ENCODE measurements at places on chromosomes 1 and 21.
A peak's percentile ranks its signal among the peaks of the same experiment; 100 is the strongest.

- no peak for DNase-seq
Measured at GRCh38 chr1:7223334-7224080, 438.3 kb downstream of the CAMTA1 start.

- no peak for DNase-seq
Measured at GRCh38 chr21:35088319-35088771, 39.2 kb upstream of the RUNX1 start.

GRCh38 chr21:32336711-32337110, 38.1 kb downstream of the MRAP start:
- DNase-seq: no peak

DNA sequence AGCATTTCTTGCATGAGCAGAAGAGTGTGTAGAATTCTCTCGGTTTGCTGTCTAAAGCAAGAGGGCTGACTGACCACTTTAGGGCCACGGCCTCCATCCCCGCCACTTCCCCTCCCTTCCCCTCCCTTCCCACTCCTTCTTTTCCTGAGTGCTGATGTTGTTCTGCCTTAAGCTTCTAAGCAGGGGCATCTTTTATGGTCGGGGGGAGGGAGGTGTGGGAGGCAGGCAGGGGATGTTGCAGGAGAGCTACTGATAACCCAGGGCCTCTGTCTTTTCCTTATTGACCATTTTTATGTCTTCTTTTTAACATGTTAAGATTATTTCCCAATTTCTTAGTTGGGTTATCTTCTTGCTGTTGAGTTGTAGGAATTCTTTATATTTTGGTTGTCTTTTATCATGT, 15.1 kb downstream of the USP25 start:
- no peak for DNase-seq

DNA sequence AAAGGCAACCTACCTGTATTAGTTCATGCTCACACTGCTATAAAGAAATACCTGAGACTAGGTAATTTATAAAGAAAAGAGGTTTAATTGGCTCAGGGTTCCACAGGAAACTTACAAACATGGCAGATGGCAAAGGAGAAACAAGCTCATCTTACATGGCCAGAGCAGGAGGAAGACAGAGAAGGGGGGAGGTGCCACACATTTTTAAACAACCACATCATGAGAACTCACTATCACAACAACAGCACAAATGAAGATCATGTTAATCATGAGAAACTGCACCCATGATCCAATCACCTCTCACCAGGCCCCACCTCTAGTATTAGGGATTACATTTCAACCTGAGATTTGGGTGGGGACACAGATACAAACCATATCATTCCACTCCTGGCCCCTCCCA, 90.6 kb upstream of the KCTD3 start:
- DNase-seq: no peak

DNA sequence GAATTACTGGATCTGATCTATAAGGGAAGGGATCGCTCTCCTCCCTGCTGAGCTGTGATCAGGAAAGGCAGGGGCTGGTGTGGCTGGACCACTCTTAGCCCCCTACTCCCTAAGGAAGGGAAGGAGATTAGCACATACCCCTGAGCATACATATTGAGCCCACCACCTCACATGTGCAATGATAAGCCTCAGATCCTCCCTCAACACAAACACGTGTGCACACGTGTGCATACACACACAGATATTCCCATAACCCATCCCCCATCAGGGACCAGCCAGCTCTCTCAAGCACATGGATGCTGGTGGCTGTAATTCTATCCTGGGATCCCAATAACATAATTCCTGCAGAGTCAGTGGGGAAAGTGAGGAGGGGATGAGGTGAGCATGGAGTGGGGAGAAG, 21.2 kb downstream of the SYT2 start:
- DNase-seq: no peak

DNA sequence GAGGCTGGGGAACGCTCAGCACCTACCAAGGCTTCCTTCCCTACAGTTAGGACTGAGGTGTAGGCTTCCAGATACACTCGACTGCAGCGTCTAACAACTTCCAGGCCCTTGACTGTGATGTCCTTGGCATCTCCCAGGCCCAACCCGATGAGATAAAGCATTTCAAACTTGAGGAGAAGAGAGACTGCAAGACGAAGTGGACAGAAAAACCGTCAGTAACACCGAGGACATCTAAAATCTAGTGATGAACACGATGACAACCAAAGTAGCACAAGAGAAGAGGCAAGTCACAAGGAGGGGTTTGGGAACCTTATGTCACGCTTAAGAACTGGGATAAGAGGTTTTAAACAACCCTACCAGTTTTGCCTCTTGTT, 314 bp downstream of the DPH5 start:
- DNase-seq: peak; percentile 43

DNA sequence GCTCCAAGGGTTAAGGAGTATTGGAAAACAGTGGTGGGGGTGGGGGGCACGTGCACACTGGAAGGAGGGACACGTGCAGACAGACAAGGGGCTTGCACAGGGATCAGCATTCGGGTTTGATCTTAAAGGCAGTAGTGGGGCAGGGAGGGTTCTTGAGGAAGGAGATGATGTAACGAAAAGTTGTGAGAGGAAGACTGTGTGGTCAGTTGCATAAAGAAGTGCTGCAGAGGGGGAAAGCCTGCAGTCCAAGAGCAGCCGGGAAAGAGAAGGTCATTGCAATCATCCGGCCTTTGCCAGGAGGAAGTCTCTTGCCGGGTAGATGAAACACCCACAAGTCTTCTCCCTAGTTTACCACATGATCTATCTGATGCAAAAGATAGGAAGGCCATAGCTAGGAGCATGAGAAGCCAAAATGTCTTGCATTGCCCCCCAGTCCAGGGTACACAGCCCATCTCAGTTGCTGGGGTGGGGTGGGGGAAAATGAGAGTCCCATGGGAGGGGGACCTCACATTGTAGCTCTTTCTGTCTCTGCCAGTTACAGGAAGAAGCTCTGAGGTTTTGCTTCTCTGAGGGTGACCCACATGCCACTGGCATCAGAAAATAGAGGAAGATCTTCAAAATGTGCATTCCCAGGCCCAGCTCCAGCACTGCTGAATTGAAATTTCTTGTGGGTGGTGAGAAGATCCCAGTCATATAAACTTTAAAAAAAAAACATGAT, 202.5 kb upstream of the RAB4A start:
- no peak for DNase-seq

- DNase-seq: no peak
Measured at GRCh38 chr1:95311014-95311413, 77.0 kb downstream of the RWDD3 start.

- DNase-seq: peak; percentile 60
Measured at GRCh38 chr1:30757352-30758120, at the start of gene LAPTM5. LAPTM5 (minus strand) TSS chr1:30757774; CDS start chr1:30757745, 29 bp downstream.

DNA sequence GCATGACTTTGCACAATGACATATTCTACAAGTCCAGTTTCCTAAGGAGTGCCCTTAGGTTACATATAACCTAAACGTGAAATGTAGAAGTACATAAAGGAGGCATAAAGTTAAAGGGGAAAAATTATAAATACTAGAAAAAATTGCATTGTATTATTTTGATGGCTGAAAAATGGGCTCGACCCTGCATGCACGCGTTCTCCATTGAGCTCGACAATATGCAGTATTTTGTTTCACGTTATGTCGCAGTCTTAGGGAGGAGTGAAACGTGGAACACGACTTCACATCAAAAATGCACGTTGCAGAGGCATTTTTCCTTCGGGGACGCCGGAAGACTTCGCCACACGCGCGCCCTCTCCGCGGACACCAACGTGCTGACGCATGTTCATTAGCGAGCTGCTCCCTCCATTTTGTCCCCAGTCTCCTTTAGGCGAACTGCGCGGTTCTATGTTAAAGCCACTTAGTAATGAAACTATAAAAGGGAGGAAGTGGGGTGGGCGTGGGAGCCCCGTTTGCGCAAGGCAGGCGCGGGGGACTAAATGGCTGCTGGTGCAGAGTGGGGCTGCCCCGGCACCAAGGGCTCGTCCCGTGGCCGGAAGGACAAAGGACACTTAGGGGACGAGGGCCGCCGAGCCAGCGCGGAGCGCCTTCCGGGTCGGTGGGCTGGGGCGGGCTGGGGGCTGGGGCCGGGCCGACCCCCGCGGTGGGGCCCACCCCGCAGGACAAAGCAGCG, 749 bp upstream of the COX20 start:
- DNase-seq: peak; percentile 92

- no peak for DNase-seq
Measured at GRCh38 chr1:197844651-197845050, 57.8 kb upstream of the C1orf53 start.
